Neuronal stem cell (in vitro differentiated cells): ENCODE measurements at places on chromosomes 1 and 21.

GRCh38 chr1:112693821-112694220 lies 13.1 kb downstream of the RHOC start:
- no peak for DNase-seq

GRCh38 chr1:88787023-88787903 lies 103.2 kb downstream of the PKN2 start:
- no peak for DNase-seq

DNA sequence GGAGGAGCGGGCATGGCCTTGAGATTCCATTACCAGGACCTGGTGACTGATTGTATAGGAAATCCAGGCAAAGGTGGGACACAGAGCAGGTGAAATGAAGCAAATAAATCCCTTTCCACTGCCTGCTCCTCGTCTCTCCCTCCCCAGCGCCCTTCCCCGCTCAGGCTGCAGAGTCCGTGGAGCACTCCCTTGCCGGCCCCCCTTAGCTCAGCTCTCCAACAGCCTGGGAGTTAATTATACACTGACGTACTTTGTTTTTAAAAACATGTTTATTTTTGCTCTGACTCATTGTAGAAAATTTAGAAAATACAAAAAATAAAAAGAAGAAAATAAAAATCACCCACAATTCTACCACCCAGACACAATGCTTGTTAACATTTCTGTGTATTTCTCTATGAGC lies 61.7 kb downstream of the LGR6 start:
- no peak for DNase-seq

GRCh38 chr21:26432410-26432809 lies 140.7 kb downstream of the CYYR1 start:
- DNase-seq: no peak

DNA sequence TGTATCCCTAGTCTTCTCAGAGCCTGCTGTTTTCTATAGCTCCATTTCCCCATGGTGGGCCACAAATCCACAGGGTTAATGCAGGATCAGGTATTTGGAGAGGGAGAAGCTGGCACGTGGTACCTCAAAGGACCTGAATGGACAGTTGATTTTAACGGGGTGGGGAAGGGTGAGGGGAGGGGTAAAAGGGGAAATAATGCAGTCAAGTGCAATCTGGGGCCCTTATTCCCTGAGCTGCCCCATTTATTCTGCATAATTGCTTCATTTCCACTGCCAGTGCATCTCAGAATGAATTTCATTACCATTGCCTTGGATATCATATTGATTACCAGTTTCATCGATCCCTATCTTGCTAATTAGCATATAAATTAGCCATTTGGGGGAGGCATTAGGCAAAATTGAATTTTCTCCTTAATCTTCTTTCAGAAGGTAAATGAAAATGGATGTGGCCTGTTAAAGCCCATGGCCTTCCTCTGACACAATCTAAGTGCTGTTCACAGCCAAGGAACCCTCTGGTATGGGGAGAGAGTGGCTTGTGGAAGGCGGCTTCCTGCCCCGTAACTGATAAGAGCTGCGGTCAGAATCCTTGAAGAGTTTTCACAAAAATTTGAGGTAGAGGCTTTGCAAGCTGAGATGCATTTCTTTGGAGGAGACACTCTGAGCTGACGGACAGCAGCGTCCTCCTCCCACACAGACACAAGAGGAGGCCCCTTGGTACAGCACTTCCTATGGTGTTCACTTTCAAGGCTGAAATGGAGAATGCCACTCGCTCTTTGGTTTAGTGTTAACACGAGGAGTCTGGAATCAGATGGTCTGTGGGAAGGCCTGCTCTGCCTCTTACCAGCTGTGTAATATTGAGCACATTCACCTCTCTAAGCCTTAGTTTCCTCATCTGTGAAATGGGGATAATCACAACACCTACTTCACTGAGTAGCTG lies 34.4 kb downstream of the PHC2 start:
- DNase-seq: no peak

DNA sequence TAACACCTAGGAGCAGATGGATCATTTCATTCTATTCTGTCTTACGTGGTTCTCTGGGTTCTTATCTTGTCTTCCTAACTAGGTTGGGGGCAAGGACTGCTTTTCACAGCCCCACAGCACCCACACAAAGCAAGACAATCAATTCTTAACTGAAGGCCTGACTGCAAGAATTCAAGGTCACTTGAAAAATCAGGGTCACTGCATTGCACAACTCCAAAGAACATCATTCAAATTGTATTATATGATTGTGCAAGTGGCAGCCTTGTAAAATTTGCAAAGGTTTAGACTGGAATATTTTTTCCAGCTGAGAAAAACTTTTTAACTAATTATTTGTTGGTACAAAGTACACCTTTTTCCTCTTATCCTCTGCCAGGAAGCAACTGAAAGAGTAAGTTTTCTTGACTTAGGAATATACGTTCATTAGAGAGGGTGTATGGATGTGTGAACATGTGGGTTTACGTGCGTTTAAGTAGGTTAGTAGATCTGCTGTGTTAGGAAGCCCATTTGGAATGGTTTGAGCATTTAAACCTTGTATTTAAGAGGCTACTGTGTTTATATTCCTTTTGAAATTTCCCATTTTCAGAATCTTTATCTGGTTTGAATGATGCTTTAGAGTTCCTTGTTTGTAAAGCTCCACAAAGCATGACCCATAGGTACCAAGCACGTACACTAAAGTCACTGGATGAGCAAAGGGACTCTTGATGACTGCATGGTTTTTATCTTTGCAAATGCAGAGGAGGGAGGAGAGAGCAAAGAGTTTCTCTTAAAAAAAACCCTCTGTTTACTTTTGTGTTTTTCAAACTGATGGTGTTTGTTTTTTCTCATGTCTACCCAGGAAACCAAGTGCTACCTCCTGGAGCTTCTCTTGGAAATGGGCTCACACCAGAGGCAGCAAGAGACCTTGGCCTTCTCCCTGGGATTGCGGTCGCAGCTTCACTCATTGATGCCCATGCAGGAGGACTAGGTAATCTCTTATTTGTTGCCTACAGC lies 214.9 kb downstream of the FGGY start:
- no peak for DNase-seq

- no peak for DNase-seq
Observed at GRCh38 chr1:19710825-19711611, 46.3 kb downstream of the HTR6 start.

GRCh38 chr1:18581420-18581880 lies 49.2 kb upstream of the PAX7 start:
- no peak for DNase-seq

DNA sequence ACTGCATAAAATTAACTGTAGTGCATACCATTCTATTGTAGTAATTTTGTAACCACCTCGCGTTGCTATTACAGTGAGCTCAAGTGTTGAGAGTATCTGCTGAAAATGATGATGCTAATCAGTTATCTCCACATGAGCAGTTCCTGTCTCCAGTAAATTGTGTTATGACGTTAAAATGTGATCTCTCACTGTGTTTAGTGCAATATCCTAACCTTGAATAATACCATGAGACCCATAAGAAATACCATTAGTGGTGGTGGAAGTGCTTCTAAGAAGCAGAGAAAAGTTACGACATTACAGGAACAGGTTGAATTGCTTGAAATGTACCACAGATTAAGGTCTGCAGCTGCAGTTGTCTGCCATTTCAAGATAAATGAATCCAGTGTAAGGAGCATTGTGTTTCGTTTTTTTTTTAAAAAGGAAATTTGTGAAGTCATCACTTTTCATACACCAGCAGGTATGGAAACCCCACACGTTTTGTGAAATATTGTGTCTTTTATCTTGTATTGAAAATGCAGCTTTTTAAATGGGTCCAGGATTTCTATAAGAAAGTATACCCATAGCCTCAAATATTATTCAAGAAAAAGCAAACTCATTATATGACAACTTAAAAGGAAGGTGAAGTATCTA lies 72.5 kb downstream of the ANGPTL1 start:
- no peak for DNase-seq

DNA sequence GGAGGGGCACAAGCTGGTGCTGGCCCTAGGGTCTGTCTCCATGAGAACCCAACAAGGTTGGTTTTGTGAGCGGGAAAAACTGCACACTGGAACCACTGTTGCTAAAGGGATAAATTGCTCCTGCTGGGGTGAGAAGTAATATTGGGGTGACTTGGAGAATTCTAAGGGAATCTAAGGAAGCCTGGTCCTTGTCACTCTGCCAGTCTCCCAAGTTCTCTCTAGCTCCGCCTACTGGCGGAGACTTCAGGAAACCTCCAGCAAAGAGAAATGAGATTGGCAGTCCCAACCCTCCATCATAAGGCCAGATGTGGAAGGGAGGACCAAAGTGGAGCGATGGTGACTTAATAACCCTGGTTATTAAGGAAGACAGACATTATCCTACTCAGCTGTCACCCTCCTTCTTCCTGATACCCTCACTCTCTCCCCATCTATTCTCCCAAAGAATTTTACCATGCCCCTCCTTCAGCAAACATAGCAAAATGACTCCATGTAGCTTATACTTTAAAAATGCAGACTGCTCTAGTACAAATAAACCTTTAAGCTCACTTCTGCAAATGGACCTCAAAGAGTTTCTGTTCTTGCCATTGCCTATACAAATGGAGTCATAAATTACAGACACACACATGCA lies 2.7 kb downstream of the LCE1F start:
- DNase-seq: no peak

GRCh38 chr1:7664893-7665250 lies 106.2 kb upstream of the VAMP3 start:
- no peak for DNase-seq

DNA sequence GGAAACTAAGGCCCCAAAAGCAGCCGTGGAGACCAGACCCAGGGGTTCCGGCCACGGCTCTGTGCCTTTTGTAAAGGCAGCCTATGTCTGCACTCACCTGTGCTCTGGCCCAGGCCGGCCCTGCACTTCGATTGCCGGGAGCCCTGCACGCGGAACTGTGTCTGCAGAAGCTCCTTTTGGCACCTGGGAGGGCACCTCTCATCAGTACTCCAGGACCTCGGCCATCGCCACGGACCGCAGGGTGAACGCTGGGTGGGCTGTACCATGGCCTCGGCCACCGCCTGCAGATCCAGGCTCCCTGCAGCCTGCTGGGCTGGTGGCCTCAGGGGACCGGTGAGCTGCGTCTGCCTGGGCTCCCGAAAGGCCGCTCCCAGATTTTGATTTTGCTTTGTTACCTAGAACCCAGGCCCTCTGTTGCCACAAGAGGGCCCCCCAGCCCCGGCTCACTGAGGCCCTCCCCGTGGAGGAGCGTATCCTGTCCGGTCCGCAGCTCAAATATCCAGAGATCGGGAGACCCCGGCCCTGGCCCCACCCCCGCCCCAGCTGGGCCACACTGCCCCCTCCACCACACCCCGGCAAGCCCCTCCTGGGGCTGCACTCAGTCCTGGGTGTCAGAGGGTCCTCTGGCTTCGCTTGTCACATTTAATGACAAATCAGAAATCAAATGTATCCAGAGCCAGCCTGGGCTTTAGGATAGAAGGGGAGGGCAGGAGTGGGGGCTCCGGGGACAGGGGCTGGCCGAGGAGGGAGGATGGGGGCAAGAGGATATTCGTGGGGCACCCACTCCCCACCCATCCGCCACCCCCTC lies 60.2 kb upstream of the PDE9A start:
- peak; percentile 59 for DNase-seq

GRCh38 chr1:245704765-245705164 lies 550.0 kb downstream of the KIF26B start:
- DNase-seq: no peak

- DNase-seq: no peak
Observed at GRCh38 chr1:74426208-74426937, 86.0 kb downstream of the LRRC53 start.

- DNase-seq: no peak
Observed at GRCh38 chr1:48870596-48870995, 93.9 kb upstream of the BEND5 start.

DNA sequence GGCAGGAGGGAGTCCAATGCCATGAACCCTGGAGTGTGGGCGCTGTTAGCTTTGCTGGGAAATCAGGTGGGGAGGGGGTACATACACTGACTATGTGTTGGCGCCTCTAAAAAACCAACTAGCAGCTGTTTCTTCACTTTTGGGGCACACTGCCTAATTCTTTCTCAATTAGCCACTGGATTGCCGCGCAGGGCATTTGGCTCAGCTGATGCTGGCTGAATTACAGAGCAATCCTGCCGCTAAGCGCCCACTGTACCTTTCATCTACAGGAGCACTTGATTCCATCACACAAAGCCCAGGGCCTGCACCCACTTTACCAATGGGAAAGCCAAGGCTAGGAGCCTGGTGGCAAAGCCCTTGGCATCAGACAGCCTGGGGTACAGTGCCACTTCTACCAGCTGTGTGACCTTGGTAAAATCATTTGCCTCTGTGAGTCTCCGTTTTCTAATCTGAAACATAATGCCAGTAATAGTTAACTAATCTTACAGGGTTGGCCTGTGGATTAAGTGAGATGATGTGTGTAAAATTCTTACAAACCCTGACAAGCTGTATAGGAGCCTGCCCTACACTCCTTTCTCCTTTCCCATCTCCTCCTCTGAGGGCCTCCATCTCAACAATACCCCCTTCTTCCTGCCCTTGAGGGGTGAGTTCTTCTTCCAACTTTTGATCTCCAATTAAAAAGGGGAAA lies 59.0 kb downstream of the UBE2T start:
- no peak for DNase-seq

DNA sequence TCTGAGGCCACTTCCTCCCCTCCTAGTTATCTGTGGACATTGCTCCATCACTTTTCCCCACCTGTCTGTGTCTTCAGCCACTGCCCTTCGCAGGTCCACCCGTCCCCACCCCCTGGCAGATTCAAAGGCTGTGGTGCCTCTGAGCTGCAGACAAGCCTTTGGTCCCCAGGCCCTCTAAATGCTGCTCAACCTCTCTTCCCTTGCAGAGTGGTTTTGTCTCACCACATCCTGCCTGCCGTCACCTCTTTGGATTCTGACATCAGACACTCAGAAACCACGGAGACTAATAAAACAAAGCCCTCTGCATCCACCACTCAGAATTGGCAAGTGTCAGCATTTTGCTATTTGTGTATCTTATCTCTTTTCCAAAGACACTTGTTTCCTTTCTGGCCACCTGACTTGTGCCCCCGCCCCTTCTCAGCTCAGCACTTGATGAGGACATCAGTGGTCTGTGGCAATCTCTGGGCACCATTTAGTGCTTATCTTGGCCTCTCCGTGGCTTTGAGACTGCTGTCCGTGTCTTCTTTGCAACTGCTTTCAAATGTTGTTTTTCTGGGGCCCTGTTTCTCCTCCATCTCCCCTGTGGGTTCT lies 7.7 kb downstream of the CNIH3 start:
- DNase-seq: no peak
